Activated T-cell treated with anti-CD3 and anti-CD28 coated beads for 1 hour (primary cell): ENCODE measurements at places on chromosomes 12 and 14.
A peak's percentile ranks its signal among the peaks of the same experiment; 100 is the strongest.

GRCh38 chr14:36976571-36977023 is 195.8 kb downstream of the SLC25A21 start:
- DNase-seq, result no peak

GRCh38 chr14:53683229-53683628 is 273.4 kb downstream of the BMP4 start:
- DNase-seq, result no peak

DNA sequence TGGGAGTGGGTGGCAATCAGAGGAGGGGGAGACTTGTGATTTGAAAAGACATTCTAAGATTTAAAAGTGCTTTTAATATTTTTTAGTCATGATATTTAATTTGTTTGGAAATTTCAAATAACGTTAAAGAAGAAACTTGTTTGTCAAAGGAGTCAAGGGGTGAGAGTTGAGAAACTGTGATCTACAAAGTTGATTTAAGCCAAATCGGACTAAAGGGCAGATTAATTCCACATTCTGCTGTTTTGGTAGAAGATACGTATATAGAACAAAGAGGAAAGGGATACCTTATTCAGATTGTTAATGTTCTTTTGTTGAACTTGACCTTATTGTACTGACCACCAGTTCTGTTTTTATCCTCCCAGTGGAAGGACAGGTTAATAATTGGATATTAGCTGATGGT is 6.7 kb downstream of the EIF4B start:
- DNase-seq, result no peak

DNA sequence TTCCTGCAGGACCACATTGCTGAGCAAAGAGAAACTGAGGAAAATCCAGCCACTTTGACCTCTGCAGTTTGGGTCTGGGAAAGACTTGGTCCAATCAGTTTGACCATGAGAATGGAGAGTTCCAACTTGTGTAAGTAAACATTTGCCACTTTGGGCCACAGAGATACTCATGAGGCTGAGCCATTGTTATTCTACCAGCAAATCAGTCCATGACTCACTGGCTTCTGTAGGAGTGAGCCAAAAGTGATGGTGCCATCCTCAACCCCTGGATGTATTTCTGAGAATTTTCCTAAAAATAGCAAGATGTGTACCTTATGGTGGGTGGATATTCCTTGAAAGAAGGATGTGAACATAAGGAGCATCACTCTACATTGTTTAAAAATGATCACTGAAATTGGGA is 192.9 kb upstream of the OR4E1 start:
- no peak for DNase-seq

GRCh38 chr14:64823305-64823861 is 56.3 kb downstream of the SPTB start:
- peak; percentile 52 for DNase-seq

DNA sequence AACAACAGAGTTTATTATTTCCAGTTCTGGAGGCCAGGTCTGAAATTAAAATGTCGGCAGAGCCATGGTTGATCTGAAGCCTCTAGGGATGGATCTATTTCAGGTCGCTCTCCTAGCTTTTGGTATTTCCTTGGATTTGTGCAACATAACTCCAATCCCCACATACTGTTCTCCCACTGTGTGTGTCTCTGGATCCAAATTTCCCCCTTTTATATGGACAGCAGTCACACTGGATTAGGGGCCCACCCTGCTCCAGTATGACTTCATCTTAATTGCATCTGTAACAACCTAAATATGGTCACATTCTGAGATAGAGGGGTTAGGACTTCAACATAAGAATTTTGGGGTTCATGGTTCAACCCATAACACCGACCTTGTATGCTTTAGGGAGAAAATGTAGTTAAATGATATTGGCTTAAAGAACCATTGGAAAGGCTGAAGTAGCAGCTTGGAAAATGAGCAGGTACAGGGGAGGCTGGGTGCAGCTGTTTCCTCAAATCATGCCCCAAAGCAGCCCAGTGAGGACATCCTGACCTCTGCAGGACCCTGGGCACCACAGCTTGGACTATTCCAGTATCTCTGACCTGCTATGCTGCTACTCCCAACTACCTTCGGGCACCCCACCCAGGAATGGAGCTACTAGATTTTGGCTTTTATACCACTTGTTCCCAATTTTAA is 13.9 kb upstream of the MDM2 start:
- DNase-seq, result no peak

DNA sequence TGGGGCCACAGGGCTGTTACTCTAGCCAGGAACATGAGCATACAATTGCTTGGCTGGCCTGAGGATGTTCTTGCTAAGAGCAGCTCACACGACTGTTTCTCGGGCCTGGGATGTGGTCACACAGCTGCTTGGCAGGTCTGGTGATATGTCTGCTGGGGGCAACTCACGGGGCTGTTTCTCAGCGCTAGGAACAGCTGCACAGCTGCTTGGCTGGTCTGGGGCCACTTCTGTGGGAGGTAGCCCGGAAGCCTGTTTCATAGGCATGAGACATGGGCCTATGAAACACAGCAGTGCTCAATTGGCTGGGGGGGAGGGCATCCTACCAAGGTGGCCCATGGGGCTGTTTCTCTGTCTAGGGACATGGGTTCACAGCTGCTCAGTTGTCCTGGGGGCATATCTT is 73.4 kb upstream of the DDHD1 start:
- DNase-seq, result no peak

GRCh38 chr12:130097342-130097741 is 64.9 kb upstream of the FZD10 start:
- no peak for DNase-seq

- DNase-seq, result no peak
These were observed 735 bp upstream of the MAPKAPK5 start for GRCh38 chr12:111841236-111841749.

GRCh38 chr12:47850153-47851084 is 30.7 kb upstream of the HDAC7 start:
- no peak for DNase-seq

GRCh38 chr14:29913566-29913965 is 14.1 kb downstream of the PRKD1 start:
- no peak for DNase-seq

DNA sequence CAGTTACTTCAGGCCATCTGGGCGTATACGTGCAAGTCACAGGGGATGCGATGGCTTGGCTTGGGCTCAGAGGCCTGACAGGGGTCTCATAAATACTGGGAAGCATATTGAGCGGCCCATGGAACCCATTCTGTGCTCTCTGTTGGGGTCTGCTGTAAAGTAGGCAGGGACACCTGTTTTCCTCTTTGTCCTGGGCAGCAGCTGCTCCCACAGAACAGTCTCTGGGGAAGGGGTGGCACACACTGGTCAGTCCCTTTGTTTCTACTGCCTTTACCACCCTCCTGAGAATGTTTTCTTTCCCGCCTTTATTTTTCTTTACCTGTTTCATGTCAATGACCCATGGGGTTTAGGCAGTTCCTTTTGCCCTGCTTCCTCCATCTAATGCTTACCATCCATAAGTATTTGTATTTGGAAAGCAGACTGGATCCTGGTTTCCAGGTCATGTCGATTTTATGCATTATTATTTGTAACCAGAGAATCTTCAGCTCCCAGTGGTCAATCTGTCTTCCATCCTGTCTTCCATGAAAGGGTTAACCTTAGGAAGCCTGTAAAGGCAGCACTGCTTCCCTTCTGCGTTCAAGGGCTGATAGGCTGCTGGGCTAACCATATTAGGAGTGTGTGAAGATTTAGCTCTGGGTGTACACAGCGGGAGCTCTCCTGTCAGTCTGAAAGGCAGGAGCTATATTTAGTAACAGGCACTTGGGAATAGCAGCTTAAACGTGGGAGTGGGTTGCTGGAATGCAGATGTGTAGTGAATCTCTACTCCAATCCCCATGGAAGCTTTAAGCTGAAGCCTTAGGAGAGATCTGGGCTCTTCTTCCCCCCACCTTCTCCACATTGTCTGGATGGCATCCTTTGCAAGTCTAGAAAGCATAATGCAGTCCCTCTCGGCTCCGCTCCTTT is 124.0 kb downstream of the DYRK2 start:
- no peak for DNase-seq

- DNase-seq, result no peak
These were observed 29.4 kb upstream of the GPR68 start for GRCh38 chr14:91273885-91274273.

DNA sequence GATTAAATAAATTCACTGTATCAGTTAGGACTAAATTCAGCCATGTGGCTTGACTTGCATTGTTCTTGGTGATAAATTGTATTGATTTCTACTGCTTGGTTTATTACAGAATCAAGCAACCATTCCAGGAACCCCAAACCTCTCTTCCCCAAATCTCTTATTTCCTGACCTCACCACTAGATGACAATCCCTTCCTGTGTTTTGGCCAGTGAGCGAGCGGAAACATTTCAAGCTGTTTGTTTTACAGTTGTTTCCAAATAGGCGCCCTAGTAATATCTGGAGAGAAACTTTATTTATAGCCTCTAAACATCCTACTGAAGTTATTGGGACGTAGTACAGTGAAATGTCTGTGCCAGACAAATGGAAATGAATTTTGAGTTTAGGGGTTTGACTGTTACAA is 161.1 kb downstream of the SNAPC1 start:
- DNase-seq, result no peak

DNA sequence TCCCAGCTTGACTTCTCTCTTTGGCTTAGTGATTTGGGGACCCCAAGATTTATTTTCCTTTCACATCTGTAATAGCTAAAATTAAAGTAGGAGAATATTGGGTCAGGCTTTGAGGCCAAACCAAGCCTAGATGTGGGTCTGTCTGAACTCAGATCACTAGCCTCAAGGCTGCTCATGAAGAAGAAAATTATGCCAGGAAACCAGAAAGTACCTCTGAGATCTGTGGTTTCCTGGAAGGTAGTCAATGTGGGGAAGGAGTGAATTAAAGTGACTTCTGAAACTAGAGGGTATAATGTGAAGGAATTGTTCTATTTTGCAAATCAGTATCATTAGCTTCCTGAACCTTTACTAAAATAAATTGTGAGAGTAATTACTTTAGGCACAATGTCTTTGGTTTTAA is 13.4 kb upstream of the CLEC12A start:
- DNase-seq, result no peak

DNA sequence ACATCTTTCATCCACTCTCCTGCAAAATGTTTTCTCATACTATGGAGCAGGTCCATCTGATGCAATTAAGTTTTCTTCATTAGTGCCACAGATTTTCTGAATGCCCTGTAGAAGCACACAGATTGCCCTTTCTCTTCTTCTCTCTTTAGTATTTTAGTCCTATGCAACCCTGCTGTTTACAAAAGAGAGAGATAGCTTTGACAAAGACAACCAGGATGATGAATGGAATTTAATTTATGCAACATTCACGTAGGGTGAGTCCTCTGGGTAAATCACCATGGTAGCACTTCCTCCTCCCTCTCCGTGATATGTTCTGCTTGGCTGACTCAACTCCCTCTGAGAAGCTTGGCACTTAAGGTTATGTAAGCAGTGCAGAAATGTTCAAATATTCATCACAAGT is 400.9 kb upstream of the PDE3A start:
- no peak for DNase-seq

DNA sequence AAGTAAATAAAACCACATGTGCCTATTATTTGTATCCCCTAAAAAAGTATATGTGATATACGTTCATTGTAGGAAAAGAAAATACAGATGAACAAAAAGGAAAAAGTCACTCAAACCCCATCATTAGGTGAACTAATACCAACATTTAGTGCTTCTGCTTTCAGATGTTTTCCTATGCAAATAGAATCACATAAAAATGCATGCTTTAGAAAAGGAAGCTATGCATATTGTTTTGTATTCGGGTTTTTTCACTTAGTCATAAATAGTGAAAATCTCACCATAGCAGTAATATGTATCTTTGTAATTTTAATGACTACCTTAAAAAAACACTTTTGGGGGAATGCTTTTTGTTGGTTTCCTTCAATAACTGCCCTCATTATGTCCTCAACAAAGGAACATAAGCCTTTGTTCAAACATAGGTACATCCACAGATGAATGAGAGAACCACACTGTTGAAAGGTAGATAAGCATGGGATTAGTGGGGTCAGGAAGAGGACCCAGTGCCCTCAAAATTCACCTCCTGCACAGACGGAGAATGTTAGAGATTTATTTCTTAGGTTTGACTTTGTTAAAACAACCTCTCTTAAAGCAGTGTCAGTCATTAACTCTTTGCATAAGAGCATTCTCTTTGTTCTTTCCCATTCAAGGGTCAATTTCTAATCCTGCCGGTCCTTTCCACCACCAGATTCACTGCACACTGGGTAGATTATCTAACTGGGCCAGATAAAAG is 6.5 kb downstream of the AMDHD1 start:
- DNase-seq, result no peak

DNA sequence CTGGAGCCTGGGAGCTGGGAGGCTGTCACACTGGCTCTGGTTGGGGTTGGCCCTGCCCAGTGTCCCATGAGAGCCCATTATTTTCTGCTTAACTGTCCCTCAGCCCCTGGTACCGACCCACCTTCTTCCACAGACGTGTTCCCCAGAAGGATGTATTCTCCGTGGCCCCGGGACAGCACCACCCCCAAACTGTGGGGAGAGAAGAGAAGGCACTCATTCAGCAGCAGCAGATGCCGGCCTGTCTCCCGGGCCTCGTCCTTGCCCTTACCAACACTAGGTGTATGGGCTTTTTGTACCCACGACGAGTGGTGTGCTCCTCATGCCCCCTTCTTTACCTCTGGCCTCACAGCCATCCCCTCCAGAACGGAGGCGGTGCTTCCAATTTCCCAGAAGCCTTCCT is 38.1 kb downstream of the LRTM2 start:
- DNase-seq, result no peak

GRCh38 chr12:113812411-113813228 is 153.5 kb downstream of the RBM19 start:
- no peak for DNase-seq

GRCh38 chr12:124923905-124924734 is 9.7 kb upstream of the UBC start:
- no peak for DNase-seq

GRCh38 chr14:34208532-34208931 is 253.5 kb downstream of the SPTSSA start:
- DNase-seq, result no peak

DNA sequence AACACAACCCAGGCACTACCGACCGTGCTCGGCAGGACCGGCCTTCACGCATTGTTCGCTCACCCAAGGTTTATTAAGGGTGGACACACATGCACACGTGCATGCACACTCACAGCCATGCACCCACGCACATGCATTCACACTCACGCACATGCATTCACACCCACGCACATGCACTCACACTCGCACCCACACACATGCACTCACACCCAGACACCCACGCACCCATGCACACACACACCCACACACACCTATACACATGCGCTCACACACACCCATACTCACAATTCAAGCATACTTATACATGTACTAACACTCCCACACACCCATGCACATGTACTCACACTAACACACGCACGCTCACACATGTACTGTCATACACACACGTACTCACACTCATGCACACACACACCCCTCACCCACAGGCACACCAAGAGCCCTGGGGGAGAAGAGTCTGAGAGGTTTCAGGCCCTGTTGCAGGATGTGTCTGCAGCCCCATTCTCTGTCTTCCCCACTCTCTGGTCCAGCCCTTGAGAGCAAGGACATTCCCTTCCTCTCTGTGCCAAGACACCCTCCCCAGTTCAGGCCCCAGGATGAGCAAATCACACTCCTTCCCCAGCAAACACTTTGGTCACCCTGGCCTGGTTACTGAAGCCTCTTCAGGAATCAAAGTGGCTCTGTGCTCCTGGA is 49.4 kb upstream of the BCL11B start:
- no peak for DNase-seq

GRCh38 chr12:53268630-53269562 is 797 bp downstream of the ESPL1 start:
- no peak for DNase-seq
